ENCODE measurements at places on chromosomes 7 and 10.

DNA sequence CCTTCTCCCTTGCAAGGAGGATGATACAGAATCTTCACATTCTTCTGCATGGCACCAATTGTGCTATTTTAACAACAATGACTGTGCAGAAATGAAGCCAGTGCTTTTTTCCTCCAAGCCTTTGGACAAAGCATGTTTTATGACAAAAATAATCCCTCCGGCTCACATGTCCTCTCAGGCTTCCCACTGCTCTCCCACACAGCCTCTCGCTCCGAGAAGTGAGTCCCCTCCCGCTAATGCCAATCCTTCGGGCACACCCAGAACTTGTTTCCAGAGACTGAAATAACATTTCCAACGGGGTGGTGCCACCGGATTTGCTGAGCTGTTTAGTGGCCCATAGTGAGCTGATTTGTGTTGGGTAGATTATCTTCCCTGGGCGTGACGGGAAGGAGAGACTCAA is 35.8 kb downstream of the RBM17 start:
- no peak for DNase-seq

- DNase-seq: peak; percentile 100
These were observed at the start of gene BBIP1 for GRCh38 chr10:110918643-110919348. Gene BBIP1, minus strand, starts transcription at chr10:110919180. Its CDS starts 1,023 bp downstream, at chr10:110918157.

DNA sequence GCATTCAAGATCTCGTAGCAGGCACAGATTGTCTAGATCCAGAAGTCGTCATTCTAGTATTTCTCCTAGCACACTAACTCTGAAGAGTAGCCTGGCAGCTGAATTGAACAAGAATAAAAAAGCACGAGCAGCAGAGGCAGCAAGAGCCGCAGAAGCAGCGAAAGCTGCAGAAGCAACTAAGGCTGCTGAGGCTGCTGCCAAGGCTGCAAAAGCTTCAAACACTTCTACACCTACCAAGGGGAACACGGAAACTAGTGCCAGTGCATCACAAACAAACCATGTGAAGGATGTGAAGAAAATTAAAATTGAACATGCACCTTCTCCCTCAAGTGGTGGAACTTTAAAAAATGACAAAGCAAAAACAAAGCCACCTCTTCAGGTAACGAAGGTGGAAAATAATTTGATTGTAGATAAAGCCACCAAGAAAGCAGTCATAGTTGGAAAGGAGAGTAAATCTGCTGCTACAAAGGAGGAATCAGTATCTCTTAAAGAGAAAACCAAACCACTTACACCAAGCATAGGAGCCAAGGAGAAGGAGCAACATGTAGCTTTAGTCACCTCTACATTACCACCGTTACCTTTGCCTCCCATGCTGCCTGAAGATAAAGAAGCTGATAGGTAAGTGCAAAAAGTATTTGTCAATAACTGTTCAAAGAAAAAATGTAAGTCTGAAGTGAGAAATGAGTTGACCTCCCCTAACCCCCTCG is 37.7 kb downstream of the CDK13 start:
- DNase-seq: no peak

GRCh38 chr10:132675031-132675740 is 110.8 kb downstream of the NKX6-2 start:
- no peak for DNase-seq

DNA sequence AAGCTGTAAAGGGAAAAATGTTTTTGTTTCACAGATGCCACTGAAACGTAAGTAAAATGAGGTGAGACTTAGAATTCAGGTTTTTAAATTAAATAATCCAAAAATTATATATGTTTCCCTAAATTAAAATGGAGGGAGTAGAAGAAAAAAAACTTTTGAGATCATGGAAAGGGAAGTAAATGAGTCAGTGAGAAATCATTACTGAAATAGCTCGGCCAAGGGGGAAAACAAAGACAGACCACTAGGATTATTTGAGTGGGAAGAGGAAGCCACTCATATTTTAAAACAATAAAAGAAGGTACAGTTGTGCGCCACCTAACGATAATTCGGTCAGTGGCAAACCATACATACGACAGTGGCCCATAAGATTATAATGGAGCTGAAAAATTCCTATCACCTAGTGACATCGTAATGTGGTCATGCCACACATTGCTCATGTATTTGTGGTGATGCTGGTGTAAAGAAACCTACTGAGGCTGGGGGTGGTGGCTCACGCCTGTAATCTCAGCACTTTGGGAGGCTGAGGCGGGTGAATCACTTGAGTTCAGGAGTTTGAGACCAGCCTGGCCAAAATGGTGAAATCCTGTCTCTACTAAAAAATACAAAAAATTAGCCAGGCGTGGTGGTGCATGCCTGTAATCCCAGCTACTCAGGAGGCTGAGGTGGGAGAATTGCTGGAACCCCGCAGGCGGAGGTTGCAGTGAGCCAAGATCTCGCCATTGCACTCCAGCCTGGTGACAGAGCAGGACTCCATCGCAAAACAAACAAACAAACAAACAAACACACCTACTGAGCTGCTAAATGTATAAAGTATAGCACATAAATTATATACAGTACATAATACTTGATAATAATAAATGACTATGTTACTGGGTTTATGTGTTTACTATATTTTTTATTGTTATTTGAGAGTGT is 64.7 kb downstream of the MKX start:
- DNase-seq: no peak

DNA sequence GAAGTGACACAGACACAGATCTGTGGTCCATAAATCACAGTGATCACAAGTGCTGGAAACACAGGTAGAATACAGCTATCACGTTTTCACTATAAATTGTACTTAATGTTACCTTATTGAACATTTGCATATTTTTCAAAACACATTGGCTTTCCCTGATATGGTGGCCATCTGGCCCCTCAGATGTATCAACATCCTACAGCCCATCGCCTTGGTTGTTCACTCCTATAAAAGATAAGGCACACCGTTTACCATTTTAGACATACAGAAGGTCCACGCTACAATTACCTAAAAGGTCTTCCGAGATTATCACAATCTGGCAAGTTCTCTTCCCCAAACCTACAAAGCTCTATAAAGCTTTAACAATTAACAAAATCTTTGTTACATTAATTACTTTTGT is 91.4 kb downstream of the SRPK2 start:
- DNase-seq: no peak

- DNase-seq: no peak
These were observed 3.2 kb upstream of the EGR2 start for GRCh38 chr10:62819141-62819920.

DNA sequence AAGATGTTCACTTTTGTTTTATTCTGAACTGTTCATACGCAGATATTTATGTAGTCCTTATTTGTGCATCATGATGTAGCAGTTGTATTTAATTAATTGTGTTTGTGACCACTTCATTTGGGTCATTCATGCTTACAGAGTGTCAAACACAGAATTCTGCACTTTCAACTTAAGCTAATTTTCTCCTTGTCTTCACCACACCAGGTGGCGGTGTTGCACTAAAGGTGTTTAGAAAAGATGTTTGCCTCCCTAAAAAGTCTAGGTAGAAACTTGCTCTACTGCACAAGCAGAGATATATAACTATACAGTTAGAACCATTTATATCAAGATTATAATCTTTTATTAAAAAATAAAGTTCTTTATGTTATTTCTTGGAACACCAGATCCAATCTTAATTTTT is 1.3 kb upstream of the TAS2R38 start:
- DNase-seq: no peak

DNA sequence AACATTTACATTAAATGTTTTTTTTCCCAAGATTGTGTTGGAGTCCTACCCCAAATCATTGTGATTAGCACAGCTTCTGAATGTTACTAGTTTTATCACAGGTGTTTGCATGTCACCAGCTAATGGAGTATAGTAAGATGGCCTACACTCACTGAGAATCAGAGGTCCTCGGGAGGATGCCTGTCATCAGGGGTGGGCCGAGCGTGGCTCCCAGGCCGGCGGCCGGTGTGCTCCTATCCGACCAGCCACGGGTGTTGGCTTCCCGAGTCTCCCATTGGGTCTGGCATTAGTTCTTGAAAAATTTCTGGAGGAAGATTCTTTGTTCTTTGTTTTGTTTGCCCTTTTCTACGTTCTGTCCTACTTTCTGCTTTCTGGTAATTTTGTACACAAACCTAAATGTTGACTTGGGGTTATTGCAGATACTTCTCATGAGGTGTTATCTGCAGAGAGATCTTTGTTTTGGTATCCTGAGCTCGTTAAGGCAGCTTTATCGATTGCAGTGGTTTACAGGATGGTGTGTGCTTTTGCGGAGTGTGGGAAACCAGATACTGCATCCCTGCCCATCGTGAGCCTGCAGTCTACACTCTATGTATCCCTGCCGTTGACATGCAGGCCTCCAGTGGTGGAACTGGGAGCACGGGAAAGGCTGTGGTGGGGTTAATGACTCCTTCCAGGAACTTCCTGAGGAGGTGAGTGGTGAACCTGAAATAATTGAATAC is 67.3 kb upstream of the DNAJB6 start:
- DNase-seq: no peak

DNA sequence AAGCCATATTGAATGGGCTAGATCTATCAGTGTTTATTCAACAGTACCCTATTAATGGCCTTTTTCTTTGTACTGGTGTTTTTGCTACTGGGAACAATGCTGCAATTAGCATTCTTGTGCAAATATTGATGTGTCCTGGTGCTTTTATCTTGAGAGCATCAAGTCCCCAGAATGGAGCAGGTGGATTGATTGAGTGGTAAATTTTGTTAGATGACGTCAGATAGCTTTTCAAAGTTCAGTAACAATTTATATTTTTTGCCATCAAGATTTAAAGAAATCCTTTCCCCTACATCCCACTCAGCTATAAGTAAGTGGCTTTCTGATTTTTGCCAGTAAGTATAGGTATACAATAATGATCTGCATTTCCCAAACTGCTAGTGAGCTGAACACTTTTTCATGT is 63.4 kb upstream of the SYPL1 start:
- DNase-seq: no peak

GRCh38 chr7:142636751-142637150 is 112.5 kb upstream of the PRSS1 start:
- DNase-seq: no peak

GRCh38 chr10:32077896-32078485 is 21.8 kb upstream of the KIF5B start:
- DNase-seq: peak; percentile 31

GRCh38 chr10:31808258-31809218 is 120.1 kb downstream of the ARHGAP12 start:
- no peak for DNase-seq

DNA sequence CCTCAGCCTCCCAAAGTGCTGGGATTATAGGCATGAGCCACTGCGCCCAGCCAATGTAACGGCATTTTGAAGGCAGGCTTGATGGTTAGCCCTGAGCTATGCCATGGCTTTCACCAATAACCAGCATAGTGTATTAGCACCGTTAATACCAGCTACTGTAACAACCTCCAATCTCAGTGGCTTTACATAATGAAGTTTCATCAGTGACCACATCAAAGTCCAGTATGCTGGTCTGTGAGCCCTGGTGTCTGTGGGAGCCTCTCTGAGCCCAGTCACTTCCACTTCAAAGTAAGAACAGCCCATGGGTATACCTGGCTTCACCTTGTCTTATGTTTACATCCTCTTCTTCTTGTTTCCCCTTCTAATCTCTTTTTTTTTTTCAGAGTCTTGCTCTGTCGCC is 11.6 kb upstream of the ZDHHC4 start:
- no peak for DNase-seq

GRCh38 chr10:69474742-69475432 is 23.6 kb downstream of the TSPAN15 start:
- DNase-seq: no peak

GRCh38 chr10:37711617-37712488 is 145.6 kb downstream of the ZNF248 start:
- no peak for DNase-seq

DNA sequence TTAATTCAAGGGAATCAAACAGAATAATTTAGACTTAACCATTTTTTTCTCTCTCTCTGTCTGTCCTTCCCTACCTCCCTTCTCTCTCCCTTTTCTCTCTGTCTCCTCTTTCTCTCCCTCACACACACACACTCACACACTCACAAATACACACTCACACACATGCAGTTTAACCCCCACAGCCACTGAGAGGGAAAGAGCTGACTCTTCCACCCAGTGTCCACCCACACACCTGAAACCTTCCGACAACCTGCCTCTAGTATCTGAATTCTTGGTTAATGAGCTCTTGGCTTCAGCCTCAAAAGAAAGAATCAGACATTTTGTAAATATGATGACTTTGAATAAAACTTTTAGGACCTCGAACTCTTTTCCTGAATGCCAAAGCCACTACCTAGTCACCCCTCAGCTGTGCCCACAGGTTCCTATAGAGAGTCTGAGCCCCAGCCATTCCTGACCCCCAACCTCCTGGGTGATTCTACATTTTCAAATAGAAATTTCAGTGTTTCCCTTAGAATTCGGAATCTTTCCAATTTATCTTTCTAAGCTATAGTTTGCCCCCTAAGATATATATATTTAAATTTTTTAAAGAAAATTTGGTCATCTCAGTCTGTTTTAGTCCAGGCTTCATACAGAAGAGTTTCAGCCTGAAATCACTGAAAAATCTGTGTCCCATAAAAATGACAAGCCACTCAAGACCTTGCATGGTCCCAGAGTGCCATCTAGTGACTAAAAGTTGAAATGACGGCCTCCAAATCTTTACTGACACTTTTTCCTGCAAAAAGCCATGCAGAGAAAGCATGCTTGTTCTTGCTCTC is 202.8 kb downstream of the IPMK start:
- no peak for DNase-seq

GRCh38 chr10:5816170-5816569 is 2.9 kb upstream of the GDI2 start:
- DNase-seq: no peak

- no peak for DNase-seq
These were observed 477.5 kb upstream of the ADARB2 start for GRCh38 chr10:2214805-2215204.

DNA sequence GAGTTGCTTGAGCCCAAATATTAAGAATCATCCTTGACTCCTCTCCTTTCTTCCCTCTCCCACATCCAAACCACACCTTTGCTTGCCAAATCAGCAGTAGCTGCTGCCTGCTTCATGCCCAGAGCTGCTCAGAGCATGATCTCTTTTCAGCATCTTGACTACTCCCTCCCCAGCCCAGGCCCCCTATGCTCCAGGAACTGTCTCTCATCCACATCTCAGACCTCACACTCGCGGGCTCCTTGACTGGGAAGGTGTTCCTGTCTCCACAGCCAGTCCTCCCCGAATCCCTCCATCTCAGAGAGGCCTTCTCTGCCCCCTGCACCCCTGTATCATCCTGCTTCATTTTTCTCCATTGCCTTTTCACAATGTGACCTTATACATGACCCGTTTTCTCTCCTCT is 157.0 kb downstream of the DNAJB6 start:
- no peak for DNase-seq

- no peak for DNase-seq
These were observed 3.2 kb downstream of the TRPV6 start for GRCh38 chr7:142882338-142882678.

DNA sequence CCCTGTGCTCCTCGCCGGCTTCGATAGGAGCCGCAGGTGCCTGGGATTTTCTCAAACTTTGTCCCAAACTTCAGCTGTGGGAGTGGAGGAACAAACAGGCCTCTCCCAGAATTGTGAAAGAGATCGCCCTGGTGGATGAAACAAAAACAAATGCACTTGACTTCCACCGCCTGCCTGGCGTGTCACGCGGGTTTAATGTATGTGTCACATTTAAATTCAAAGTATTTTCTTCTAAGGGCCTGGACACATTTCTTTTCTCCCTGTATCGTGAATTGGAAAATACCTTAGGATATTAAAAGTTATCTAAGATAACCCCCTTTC is 694 bp upstream of the WASL start:
- no peak for DNase-seq

- DNase-seq: no peak
These were observed 616.9 kb downstream of the PTPRN2 start for GRCh38 chr7:157970744-157971143.

All from C1 segment of cervical spinal cord (tissue), 14 donors.